Lower lobe of right lung (tissue), 2 donors: ENCODE measurements at places on chromosomes 7 and 10. TPM values are rescaled to one million over a fixed set of nuclear protein-coding genes. Genes with fewer than 3 reads are reported as not detected.

GCK gene
- 0.47 TPM for total RNA-seq

POT1 gene
- total RNA-seq = 19.4 TPM

TCTN3 gene
- 26.4 TPM for total RNA-seq

RBP4 gene
- 17.4 TPM for total RNA-seq

- H3K4me3 ChIP-seq = peak overlapping the region; percentile 96
- DNase-seq = no peak
- peaks cover 30% of the 10 kb centered on the region for H3K4me1 ChIP-seq
- peak overlapping the region; percentile 77 for H3K27ac ChIP-seq
- H3K27me3 ChIP-seq = no peaks in the 10 kb centered on the region
- H3K36me3 ChIP-seq = no peaks in the 10 kb centered on the region
These were observed 743 bp upstream of the ZCCHC24 start for GRCh38 chr10:79445977-79446757.

DNA sequence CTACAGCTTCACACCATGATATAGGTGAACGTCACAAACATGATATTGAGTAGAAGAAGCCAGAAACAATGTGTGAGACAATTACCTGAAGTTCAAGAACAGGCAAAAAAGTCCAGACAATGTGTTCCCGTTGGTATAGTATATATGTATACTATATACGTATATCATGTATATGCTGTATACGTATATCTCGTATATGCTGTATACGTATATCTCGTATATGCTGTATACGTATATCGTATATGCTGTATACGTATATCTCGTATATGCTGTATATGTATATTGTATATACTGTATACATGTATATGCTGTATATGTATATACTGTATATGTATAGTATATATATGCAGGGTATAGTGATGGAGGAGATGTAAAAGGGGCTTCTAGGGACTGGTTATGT is 10.8 kb downstream of the ZSCAN25 start:
- peaks cover 3% of the 10 kb centered on the region for H3K4me1 ChIP-seq
- no peak overlapping the region for H3K27ac ChIP-seq
- no peak overlapping the region for H3K4me3 ChIP-seq
- H3K27me3 ChIP-seq = no peaks in the 10 kb centered on the region
- H3K36me3 ChIP-seq = peaks cover 99% of the 10 kb centered on the region

- no peaks in the 10 kb centered on the region for H3K27me3 ChIP-seq
- H3K36me3 ChIP-seq = no peaks in the 10 kb centered on the region
- no peak for DNase-seq
- no peak overlapping the region for H3K27ac ChIP-seq
These were observed 114.4 kb upstream of the AOAH start for GRCh38 chr7:36838616-36839225.

- peaks cover 17% of the 10 kb centered on the region for H3K4me1 ChIP-seq
- no peak for DNase-seq
- no peak overlapping the region for H3K4me3 ChIP-seq
- no peaks in the 10 kb centered on the region for H3K27me3 ChIP-seq
- no peaks in the 10 kb centered on the region for H3K36me3 ChIP-seq
These were observed 32.7 kb downstream of the DPY19L1 start for GRCh38 chr7:35004531-35005095.

- H3K4me3 ChIP-seq = peak overlapping the region; percentile 20
- no peaks in the 10 kb centered on the region for H3K36me3 ChIP-seq
- no peaks in the 10 kb centered on the region for H3K27me3 ChIP-seq
- peak overlapping the region; percentile 80 for H3K27ac ChIP-seq
These were observed 3.7 kb upstream of the HNRNPH3 start for GRCh38 chr10:68327889-68328786.

DNA sequence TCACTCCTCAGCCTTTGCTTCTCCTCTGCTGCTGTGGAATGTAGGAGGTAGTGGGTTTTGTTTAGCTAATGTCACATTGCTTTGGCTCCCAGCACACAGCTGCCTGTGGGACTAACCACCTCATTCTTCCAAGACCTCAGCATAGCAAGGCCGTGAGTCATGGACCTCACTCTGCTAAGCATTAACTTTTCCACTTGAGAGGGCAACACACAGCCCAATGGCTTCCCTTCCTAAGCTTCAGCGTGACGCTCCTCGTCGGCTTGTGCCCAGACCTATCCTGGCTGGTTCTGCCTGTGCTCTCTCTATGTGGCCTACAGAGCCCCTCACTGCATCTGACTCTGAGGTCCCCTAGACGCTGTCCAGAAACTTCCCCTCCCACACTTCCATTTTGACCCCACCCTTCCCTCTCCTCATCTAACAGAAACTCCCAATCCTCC is 23.3 kb downstream of the MYOF start:
- H3K27me3 ChIP-seq = no peaks in the 10 kb centered on the region
- peaks cover 21% of the 10 kb centered on the region for H3K36me3 ChIP-seq
- DNase-seq = peak; percentile 82
- H3K4me3 ChIP-seq = no peak overlapping the region

- peaks cover 5% of the 10 kb centered on the region for H3K4me1 ChIP-seq
- DNase-seq = no peak
- no peaks in the 10 kb centered on the region for H3K36me3 ChIP-seq
- H3K27me3 ChIP-seq = no peaks in the 10 kb centered on the region
These were observed 7.1 kb downstream of the CCDC126 start for GRCh38 chr7:23604296-23604640.

- no peaks in the 10 kb centered on the region for H3K4me1 ChIP-seq
- no peaks in the 10 kb centered on the region for H3K36me3 ChIP-seq
- peak; percentile 26 for DNase-seq
- H3K27me3 ChIP-seq = peaks cover 13% of the 10 kb centered on the region
These were observed 25.3 kb downstream of the CFAP46 start for GRCh38 chr10:132916956-132917666.

GRCh38 chr7:46753662-46754061 is 828.2 kb downstream of the TNS3 start:
- peaks cover 7% of the 10 kb centered on the region for H3K4me1 ChIP-seq
- no peak overlapping the region for H3K4me3 ChIP-seq
- no peaks in the 10 kb centered on the region for H3K36me3 ChIP-seq

DNA sequence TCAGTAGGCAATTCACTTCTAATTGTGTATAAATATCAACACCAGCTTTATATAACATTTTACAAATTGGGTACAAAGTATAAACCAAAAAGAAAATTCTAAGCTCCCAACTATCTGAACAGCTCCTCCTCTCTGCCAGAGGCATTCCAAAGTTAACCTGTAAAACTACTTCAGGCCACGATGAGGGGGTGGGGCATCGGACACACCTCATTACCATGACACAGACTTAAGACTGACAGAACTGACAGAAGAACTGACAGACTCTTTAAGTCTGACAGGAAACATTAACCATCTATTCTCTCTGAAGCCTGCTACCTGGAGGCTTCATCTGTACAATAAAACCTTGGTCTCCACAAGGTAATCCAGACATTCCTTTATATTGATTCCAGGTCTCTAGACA is 12.3 kb downstream of the ESYT2 start:
- peaks cover 93% of the 10 kb centered on the region for H3K4me1 ChIP-seq
- peak overlapping the region; percentile 90 for H3K27ac ChIP-seq
- DNase-seq = peak; percentile 73
- H3K36me3 ChIP-seq = no peaks in the 10 kb centered on the region
- no peak overlapping the region for H3K4me3 ChIP-seq

DNA sequence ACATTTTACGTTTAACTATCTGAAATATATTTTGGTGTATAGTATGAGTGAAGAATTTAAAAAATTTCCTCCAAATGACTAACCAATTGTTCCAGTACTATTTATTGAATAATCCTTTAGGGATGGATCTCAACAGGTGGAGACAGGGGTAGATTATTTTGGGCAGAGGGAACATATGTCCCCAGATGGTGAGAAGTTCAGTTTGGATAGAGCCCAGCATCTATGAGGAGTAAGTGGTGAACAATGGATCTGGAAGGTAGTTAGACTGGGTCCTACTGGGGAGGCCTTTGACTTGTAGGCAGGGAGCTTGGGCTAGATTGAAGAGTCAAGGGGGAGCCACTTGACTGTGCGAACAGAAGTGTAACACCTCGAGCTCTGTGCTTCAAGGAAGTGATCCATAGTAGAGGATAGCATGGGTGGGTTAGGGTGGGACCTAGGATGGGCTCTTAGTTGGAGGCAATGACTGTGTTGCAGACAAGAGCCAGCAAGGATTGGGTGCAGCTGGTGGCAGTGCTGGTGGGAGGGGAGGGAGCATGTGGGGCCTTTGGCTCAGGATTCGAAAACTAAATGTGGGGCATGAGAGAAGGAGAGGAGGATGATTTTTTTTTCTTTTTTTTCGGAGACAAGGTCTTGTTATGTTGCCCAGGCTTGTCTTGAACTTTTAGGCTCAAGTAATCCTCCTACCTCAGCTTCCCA is 3.9 kb upstream of the PURB start:
- H3K4me3 ChIP-seq = no peak overlapping the region
- H3K4me1 ChIP-seq = peaks cover 4% of the 10 kb centered on the region
- no peaks in the 10 kb centered on the region for H3K27me3 ChIP-seq
